ENCODE measurements at places on chromosomes 7 and 10.

- no peak for DNase-seq
These were observed 672 bp downstream of the LFNG start for GRCh38 chr7:2520131-2520760.

- DNase-seq: no peak
These were observed 47.3 kb downstream of the CHST3 start for GRCh38 chr10:72011468-72011867.

DNA sequence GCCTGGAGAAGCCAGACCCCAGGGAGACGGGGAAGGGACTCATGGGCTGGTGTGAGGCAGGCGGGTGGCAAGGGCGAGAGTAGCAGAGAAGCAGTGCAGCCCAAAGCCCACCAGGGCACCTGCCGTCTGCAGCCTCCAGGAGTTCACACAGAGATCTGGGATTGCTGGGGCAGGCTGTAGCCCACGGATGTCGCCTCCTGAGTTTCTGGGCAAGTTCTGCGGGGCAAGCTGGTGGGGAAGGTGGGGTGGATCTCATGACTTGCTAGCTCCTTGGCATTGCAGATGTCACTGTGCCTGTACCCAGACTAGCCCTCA lies 6.0 kb downstream of the ADCK2 start:
- no peak for DNase-seq

DNA sequence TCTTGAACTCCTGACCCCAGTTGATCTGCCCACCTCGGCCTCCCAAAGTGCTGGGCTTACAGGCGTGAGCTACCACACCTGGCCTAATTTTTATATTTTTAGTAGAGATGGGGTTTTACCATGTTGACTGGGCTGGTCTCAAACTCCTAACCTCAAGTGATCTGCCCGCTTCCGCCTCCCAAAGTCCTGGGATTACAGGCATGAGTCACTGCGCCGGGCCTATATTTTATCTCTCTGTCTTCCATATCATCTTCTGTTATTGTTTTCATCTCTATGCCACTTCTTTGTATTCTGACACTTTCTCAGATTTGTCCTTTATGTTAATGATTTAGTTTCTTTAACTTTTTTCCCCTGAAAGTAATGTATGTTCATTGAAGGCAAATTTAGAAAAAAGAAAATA lies 55.0 kb upstream of the FMC1 start:
- DNase-seq: no peak

GRCh38 chr10:129893104-129894089 lies 70.7 kb downstream of the EBF3 start:
- DNase-seq: no peak

GRCh38 chr7:107783648-107784047 lies 19.4 kb downstream of the SLC26A3 start:
- no peak for DNase-seq

- no peak for DNase-seq
These were observed 45.5 kb downstream of the LAMB1 start for GRCh38 chr7:107957436-107957835.

- no peak for DNase-seq
These were observed 575 bp downstream of the DLG5 start for GRCh38 chr10:77925795-77926565.

DNA sequence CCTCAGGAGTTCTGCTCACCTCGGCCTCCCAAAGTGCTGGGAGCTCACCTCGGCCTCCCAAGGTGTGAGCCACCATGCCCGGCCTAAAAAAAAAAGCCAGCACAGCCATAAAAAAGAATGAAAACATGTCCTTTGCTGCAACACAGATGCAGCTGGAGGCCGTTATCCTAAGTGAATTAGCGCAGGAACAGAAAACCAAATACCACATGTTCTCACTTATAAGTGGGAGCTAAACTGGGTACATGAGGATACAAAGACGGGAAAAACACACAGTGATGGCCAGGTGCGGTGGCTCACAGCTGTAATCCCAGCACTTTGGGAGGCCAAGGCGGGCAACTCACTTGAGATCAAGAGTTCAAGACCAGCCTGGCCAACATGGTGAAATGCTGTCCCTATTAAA lies 20.9 kb downstream of the PSPH start:
- no peak for DNase-seq

- no peak for DNase-seq
These were observed 7.2 kb downstream of the INA start for GRCh38 chr10:103284170-103284569.

DNA sequence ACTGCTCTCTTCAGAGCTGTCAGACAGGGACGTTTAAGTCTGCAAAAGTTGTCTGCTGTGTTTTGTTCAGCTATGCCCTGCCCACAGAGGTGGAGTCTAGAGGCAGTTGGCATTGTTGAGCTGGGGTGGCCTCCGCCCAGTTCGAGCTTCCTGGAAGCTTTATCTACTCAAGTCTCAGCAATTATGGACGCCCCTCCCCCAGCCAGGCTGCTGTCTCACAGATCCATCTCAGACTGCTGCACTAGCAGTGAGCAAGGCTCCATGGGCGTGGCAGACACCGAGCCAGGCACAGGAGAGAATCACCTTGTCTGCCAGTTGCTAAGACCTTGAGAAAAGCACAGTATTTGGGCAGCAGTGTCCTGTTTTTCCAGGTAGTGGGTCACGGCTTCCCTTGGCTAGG lies 98.1 kb downstream of the SDHAF3 start:
- no peak for DNase-seq

DNA sequence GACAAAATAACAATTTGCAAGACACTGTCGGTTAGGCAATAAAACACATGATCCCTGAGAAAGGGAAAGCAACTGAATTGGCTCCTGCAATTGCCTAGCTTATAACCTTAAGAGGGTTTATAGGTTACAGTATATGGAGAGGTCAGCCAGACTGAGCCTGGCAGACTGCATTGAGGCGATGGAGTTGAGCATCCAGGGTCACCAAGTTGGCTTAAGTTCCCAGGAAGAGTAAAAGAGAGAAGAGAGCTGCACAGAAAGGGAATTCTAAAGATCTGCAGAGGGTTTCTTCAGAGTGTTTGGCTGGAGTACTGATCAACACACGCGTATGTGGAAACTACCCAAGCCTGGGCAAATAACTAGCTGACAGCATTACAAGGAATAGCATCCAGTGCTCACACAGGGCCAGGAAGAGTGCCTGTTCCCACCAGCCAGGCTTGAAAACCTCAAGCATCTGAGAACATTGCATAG lies 11.2 kb downstream of the ANKMY2 start:
- DNase-seq: no peak

DNA sequence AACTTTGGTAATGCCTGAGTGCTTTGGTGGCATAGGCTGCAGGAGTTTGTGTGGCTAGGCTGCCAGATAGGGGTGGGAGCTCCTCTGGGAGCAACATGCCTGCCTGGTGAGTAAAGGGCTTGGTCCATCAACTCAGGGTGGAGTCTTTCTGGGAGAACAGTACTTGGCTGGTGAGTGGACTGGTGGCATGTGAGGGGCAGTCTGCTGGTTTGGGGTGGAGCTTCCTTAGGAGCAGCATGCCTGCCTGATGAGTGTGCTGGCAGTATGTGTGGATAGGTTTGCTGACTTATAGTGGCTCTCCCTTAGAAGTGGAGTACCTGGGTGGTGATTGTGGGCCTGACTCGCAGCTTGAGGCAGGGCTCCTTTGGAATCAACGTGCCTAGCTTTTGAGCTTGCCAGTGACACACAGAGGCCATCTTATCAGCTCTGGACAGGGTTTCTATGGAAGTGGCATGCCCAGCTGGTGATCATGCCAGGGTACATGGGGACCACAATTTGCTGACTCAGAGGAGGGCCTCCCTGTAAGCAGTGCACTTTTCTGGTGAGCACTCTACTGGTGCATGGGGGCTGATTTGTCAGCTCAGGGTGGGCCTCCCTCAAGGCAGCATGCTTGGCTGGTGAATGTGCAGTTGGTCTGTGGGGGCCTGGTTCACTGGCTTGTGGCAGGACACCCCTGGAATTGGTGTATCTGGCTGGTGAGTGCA lies 35.0 kb upstream of the SRI start:
- no peak for DNase-seq

DNA sequence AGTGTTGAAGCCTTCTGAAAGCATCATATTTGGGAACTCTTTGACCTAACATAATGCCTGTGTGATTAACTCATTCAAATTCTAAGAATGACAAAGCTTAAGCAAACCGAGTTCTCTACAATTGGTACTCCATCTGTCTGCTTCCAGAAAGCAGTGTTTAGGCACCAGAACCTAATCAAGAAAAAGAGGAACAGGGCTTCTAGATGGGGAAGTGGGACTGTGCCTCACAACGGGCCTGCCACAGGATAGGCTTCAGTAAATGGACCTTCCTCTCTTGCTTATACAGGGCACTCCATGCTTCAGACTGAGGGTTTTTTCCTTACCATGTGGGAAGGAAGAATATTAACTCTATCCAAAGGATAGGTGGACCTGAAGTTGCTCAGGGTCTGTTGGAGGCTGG lies 808.1 kb downstream of the XPNPEP1 start:
- DNase-seq: no peak

GRCh38 chr10:2682491-2682890 lies 384.9 kb upstream of the PFKP start:
- DNase-seq: no peak

GRCh38 chr10:62095181-62096122 lies 173.2 kb downstream of the RTKN2 start:
- no peak for DNase-seq

DNA sequence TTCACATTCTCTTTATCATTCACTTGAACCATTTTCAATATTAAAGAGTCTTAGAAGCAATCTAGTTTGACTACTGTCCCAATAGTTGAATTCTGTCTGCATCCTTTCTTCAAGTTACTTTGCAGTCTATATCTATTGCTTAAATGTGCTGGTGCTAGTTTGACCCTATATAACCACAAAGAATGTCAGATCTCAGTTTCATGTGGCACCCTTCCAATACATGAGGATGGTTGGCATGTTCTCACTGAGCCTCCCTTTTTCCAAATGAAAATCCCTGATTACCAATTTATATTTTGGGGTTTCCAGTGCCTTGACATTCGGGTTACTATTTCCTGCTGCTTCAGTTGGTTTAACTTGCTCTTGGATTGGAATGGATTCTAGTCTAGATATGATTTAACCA lies 292.7 kb downstream of the EXOC4 start:
- DNase-seq: no peak

GRCh38 chr7:134182078-134182477 lies 54.9 kb downstream of the LRGUK start:
- no peak for DNase-seq

DNA sequence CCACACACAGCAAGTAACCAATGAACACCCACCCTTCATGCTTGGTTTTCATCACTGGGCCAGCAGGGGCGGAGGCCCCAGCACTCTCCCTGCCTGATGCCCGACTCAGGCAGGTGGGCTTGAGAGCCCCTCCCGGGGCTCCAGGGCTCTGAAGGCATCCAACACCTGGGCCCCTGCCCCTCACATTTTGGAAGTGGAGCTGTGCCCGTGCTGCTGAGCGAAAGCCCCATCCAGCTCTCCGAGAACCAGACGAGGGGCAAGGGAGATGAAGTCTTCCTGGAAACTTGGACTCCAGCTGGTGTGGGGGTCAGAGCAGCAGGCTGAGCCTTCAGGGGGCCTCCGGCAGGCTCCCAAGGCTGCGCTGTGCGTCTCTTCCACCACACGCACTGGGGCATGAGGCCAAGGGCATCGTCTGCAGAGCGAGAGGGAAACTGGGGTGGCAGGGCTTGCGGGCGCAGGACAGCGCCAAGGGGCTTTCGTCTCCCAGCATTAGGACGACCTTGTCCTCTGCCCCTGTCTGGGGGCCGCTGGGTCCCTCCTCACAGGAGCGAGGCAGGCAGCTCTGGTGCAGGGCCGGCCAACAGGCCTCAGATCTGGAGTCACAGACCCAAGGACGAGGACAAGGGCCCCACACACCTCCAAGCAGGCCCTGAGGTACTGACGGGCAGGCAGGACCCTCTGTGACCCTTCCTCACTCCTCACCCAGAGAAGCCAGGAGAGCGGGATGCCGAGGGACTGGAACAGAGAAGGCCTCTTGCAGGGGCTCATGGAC lies 108.3 kb upstream of the FAM20C start:
- DNase-seq: no peak

GRCh38 chr10:99945263-99945662 lies 64.5 kb downstream of the DNMBP start:
- DNase-seq: no peak

DNA sequence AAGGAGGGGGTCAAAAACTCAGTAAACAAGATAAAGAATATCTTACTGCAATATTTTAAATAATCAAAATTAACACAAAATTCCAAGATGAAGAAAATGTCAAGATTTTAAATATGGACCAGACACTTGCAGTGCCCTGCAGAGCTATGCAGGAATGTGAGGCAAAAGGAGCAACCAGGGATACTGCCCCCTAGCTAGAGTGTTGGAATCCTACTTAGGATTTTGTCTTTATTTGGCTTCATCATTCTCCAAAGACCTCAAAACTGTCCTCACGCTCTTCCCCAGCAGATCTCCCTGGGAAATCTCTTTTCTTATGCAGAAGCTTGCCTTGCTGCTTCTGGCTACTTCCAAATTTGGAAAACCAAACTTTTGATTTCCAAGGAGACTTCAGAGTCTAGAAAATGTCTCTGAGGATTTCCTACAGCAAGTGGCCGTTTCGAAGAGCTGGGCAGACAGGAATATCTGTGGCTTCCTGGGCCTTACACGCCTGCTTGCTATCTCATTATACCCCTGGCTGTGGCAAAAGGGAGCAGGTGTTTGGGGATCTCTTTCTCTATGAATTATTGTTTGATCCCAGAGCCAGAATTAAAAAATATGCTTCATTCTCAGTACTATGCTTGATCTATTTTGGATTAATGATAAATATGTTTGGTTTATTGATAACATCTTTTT lies 232.2 kb upstream of the BMPER start:
- DNase-seq: no peak

DNA sequence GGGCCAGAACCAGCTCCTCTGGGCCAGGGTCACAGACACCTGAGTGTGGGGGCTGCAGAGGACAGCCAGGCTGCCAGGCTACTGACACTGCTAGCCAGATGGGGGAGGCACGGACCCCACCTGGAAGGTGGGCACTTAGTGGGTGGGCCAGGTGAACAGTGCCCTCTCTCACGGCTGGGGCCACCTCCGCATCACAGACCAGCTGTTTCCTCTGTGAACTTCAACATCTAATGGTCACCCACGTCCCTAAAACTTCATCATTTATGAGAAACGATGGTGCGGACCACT lies 80.4 kb downstream of the MKI67 start:
- no peak for DNase-seq

DNA sequence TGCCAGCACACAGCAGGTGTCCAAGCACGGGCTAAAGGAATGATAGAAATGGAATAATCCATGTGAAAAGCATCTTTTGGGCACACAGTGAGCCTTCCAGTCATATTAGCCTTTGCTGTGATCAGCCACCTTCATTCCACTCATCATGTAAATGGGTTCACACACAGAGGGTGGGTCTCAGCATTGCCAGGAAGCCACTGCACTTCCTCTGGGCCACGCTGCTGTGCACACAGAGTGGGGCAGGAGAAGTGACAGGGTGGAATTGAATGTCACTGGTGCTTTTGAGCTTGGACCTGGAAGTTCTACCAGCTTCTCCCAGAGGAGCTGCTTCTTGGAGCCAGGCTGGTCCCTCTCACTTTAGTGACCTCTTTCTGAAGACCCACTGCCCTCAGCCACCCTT lies 203.5 kb downstream of the USP6NL start:
- DNase-seq: no peak

GRCh38 chr7:21544303-21544656 lies 1.4 kb downstream of the DNAH11 start:
- no peak for DNase-seq
